Neural progenitor cell (in vitro differentiated cells): ENCODE measurements at places on chromosomes 5 and 9.

- no peak for DNase-seq
Measured at GRCh38 chr5:43785198-43785597, 182.2 kb downstream of the NNT start.

GRCh38 chr5:15499528-15500324 is at the start of gene FBXL7:
Gene FBXL7 (plus strand): TSS chr5:15500180.
- DNase-seq, result peak; percentile 92

DNA sequence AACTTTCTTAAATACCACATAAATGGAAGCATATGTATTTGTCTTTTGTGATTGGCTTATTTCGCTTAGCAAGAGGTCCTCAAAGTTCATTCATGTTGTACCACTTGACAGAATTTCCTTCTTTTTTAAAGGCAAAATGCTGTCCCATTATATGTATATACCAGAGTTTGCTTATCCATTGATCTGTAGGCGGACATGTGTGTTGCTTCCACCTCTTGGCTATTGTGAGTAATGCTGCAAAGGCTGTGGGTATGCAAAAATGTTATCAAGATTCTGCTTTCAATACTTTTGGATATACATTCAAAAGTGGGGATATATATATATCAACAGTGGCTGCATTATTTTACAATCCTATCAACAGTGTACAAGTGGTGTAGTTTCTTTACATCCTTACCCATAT is 271.0 kb downstream of the PRR16 start:
- no peak for DNase-seq

DNA sequence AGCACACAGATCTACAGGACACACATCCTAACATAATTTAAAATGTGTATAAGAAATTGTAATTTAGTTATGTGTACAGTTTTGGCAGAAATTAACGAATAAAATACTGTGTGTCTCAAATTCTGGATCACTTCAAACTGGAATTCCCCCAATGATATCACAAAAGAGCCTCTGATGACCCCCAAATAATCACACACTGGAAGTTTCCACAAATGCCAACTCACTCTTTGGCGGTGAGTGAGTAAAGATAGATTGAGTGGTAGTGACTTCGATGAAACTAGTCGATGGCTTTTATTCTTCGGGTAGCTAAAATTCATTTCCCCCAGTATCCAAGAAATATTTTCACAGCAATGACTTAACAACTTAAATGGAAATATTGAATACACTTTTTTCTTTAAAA is 2.2 kb downstream of the ZNF366 start:
- DNase-seq, result no peak

DNA sequence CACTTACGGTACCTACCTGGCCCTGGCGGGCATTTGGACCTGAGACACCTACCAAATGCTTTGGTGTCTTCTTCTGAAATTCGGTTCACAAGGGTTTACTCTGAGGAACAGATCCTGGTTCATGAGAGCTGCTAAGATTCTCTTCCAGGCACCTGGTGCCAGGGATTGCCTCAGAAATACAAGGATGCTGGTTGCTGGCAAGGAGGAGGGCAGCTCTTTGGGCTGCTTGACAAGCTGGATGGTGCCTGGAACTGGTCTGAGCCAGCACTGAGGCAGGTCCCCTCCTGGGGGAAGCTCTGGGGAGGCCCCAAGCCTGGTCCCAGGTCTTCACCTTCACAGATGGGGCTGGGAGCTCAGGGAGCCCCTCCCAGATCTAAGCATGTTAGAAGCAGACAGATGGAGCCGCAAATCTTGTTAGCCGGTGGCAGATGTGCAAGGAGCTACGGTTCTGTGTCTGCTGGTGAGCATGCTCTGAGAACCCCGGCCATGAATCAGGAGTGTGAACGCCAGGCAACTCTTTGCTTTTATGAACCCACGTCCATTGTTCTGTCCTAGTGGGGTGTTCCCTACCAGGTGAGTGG is 16.3 kb downstream of the FABP6 start:
- DNase-seq, result no peak

- DNase-seq, result peak; percentile 64
Measured at GRCh38 chr5:54646356-54647101, 129.0 kb downstream of the SNX18 start.

DNA sequence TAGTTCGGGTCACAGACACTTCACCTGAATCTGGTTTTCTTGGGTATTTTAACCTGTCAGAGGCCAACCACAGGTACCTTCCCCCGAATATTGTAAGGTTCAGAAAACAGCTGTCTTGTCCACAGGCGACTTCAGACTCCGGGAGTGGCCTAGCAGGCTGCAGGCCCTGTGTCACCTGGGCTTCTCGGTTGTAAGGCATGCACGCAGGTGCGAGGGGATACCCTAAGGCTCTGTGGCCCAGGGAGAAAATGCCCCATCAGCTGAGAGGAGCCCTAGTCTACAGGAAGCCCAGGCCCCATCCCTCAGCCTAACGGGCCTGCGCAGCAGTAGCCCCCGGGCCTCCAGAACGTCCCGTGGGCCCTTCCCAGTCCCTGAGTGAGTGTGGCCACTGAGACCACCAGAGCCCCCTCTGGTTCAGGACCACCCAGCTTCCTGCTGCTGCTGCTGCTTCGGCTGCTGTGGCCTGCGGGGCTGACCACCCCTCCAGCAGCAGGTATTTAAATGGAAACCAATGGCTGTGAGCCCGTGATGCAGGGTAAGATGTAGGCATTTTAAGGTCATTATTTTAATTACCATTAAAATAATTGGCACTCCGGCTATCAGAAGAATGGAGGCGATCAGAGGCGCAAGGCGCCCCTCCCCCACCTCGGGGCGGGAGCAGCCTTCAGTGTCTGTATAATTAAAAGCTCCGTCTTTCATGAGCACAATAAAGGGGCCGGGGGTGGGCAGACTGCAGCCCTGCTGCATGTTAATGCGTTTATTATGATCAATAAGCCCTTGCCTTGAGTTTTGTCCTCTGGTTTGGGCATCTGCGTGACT is 65.4 kb downstream of the PSMB7 start:
- DNase-seq, result no peak

- DNase-seq, result no peak
Measured at GRCh38 chr5:15694696-15695214, 194.8 kb downstream of the FBXL7 start.

- peak; percentile 88 for DNase-seq
Measured at GRCh38 chr5:1666812-1667588, 132.6 kb downstream of the MRPL36 start.

GRCh38 chr9:33924978-33925797 is 108.2 kb downstream of the UBE2R2 start:
- DNase-seq, result peak; percentile 80

GRCh38 chr5:18394443-18394804 is 760.2 kb downstream of the TAF11L14 start:
- no peak for DNase-seq

- DNase-seq, result no peak
Measured at GRCh38 chr9:113399646-113400200, 1.4 kb downstream of the ALAD start.

DNA sequence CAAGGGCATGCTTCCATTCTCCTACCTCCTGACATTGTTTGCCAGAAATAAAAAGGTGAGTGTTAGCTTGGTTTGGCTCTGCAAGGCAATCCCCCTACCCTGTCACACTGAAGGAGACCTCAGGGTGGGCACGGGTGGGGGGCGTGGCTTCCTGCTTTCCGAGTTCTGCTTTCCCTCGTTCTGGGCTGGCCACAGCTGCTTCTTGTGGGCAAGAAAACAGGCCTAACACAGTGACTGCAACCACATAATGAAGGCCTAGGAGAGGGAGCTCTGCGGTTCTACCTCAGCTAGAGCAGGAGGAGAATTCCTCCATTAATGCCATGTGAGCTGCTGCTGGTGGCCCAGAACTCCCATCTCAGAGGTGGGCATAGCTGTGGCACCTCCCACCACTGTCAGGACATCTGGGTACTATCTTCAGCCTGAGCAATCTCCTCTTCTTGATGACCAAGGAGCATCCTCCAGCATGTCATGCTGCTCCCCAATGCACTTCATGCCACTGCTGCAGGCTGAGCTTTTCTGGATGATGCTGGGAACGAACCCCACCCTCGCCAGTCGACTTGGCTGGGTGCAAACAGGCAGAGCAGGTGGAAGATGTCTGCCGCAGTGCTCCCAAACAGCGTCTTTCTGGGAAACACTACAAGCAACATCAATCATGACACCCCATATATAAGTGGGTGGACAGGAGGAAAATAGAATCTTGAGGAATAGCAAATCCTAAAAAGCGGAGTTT is 139.5 kb upstream of the RAPGEF1 start:
- DNase-seq, result no peak

DNA sequence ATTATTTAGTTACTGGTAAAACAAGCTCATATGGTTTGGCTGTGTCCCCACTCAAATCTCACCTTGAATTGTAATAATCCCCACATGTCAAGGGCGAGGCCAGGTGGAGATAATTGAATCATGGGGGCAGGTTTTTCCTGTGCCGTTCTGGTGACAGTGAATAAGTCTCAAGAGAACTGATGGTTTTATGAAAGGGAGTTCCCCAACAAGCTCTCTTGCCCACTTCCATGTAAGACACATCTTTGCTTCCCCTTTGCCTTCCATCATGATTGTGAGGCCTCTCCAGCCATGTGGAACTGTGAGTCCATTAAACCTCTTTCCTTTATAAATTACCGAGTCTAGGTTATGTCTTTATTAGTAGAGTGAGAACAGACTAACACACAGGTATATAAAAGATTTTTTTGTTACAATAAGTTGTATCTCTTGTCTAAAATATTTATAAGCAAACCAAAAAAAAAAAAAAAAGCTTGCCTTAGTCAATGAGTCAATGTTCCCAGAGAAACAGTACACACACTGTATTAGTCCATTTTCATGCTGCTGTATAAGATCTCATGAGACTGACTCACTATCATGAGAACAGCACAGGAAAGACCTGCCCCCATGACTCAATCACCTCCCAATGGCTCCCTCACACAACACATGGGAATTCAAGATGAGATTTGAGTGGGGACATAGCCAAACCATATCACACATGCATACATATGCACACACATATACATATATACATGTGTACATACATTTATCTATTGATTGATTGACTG is 138.3 kb downstream of the BASP1 start:
- DNase-seq, result no peak

DNA sequence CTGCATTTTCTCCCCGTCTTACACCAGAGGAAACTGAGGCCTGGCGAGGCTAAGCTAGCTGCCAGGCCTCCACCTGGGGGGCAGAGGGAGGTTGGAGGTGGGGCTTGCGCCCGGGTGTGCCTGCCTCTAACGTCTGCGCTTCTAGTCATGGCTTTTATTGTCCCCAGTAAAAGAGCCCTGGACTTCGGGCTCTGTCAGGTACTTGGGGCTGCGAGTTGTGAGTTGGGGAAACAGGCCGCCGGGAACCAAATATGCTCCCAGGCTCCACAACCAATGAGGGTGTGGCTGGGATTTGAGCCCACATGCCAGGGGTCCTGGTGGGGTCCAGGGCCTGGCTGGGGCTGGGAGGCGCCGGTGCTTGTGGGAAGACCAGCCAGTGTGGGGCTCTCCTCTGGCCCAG is 57.4 kb upstream of the NOTCH1 start:
- no peak for DNase-seq

DNA sequence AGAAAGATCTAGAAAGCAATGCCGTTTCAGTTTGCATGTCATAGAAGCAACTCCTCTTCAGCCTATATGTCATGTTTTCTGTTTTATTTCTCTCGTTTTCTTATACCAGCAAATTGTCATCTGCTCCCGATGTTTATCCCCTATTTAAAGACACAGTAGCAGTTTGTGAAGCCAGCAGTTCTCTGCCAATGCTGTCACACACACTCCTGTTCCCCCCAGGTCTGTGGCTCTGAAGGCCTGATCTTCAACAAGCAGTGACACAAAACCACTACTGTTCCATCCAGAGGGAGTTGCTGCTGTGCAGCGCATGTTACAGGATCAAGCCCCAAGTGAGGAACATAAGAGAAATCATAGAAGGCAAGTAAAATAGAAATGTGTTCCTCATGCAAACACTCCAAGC is 364.1 kb upstream of the SLC30A5 start:
- DNase-seq, result no peak

GRCh38 chr5:68381909-68382308 is 166.4 kb downstream of the PIK3R1 start:
- DNase-seq, result no peak

DNA sequence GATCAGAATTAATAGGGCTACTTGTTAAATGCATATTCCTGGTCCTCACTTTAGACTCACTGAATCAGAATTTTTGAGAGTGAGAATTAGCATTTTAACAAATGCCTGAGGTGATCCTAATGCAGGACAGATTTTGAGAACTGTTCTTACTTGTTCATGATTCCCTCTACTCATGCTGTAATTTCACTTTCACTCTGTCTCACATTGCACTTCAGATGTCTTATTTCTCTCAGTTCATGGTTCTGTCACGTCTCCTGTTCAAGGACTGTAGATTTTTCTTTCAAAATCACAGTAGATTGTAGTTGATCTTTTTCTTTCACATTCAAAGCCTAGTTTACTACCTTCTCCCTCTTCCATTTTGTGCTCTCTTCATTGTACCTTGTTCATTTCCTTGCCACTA is 54.3 kb downstream of the ADGRV1 start:
- no peak for DNase-seq

DNA sequence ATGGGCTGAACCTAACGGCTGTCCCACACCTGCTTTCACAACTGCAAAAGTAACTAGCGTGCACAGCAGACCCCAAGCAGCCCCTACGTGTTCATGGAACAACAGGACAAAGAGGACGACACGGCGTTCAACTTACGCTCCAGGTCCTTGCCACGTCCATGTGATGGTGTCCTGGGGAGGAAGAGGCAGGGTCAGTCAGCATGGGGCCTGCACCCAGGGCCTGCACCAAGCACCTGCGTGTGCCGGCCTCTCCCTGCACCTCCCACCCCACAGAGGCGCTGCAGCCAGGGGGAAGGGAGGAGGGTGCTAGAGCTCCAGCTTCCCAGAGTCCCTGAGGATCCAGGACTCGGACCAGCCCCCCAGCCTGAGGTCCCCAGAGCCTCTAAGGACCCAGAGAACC is 35.6 kb upstream of the SLC6A3 start:
- DNase-seq, result no peak

DNA sequence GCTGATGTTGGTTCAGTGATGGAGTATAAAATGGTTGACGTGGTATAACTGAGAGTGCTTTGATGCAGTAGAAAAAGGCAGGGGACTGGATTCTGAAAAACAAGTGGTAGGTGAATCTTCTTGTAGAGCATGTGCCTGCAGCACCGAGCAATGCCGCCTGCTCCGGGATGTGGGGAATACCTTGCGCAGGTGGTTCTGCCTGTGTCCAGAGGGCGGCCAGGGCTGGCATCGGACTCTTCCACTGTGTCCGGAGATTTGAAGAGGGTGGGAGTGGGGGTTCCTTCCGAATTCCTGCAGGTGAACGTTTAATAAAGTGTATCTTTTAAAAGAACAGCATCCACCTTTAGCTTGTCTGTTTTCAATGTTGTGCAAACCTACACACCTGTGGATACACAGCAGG is 238.0 kb downstream of the FANCC start:
- DNase-seq, result no peak
